HFFc6 (cell line): ENCODE measurements at places on chromosomes 1 and 21.

GRCh38 chr1:220775240-220775853, 11.4 kb upstream of the MTARC1 start:
- DNase-seq, result peak; percentile 15

GRCh38 chr1:209611771-209612570, 28.5 kb downstream of the CAMK1G start:
- DNase-seq, result no peak

GRCh38 chr1:158354255-158354654, 561 bp downstream of the CD1E start:
- DNase-seq, result no peak

- no peak for DNase-seq
These were observed 212.8 kb downstream of the LTN1 start for GRCh38 chr21:28779914-28780313.

DNA sequence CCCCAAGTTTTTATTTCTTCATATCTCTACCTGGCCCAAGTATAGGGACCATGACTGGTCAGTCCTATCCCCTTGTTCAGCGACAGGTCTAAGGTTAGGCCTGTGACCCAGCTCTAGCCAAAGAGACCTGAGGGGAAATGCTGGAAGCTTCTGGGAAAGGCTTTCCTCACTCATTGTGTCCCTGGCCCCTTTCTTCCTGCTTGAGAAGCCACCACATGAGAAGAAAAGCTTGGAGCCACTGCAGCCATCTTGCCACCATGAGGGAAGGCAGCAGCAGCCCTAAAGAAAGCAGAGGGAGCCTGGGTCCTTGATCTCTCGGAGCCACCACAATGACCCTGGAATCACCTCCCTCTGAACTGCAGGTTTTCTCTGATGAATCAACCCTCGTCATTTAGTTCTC, 43.4 kb downstream of the ATF3 start:
- DNase-seq, result no peak
